ENCODE measurements at places on chromosomes 6 and 20.

- no peak for DNase-seq
Observed at GRCh38 chr6:169503422-169504152, 198.2 kb downstream of the WDR27 start.

- DNase-seq: no peak
Observed at GRCh38 chr20:45042978-45043377, 57.9 kb downstream of the KCNS1 start.

DNA sequence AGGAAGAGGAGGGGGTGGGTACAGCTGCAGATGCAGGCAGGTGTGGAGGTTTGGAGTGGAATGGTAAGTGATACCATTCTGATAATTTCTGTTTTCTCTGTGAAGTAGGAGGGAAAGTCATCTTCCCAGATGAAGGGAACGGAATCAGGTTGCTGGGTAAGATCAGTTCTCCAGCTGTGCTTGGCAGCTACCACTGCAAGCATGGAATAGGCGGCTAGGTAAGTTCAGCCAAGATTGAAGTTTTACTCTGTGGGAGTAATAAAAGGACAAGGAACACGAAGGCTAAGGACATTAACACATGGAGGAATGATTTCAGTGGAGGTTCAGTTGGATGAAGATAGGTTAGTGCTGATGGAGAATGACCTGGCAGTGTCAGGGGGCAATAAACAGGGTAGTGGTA, 128.3 kb downstream of the CARMIL1 start:
- no peak for DNase-seq

- no peak for DNase-seq
Observed at GRCh38 chr6:12327391-12327790, 37.2 kb downstream of the EDN1 start.

GRCh38 chr6:222468-222867, 69.8 kb upstream of the DUSP22 start:
- DNase-seq: no peak

DNA sequence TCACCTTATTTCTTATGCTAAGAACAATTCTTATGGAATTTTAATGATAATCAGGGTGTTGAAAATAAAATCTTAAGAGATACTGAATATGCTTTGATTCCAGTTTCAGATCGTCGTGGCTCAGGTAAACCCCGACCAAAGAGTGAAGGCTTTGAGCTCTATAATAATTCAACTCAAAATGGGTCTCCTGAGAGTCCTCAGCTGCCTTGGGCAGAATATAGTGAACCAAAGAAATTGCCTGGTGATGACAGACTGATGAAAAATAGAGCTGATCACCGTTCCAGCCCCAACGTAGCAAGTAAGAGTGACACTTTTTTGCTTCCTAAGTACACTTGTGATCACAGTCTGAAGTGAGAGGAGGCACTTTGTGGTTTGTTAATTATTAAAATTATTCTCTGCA, 50.9 kb upstream of the KIF25 start:
- no peak for DNase-seq

GRCh38 chr6:27154696-27155095, 92.8 kb upstream of the PRSS16 start:
- no peak for DNase-seq

DNA sequence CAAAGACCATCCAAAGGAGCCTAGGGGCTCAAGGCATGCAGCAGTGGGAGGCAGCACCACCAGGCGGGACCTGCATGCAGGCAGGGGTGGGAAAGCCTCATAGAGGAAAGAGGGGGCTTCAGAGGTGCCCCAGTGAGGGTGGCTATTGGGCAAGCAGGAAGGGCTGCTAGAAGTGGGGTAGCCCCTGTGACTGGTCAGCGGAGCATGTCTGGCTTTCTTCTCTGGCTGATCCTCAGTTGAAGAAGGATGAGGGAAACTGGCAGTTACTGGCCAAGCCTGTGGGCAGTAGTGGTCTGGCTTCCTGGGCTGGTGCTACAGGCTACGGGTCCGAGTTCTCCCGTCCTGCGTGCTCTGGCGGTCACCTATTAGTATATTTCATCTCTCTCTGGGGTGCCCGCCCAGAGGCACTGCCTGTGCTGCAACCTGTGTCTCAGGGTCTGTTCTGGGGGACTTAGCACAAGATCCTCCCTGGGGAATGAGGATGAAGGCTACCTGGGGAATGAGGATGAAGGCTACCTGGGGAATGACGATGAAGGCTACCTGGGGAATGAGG, 35.9 kb upstream of the CST7 start:
- no peak for DNase-seq

GRCh38 chr20:44095831-44096230, 91.2 kb downstream of the JPH2 start:
- DNase-seq: no peak

- no peak for DNase-seq
Observed at GRCh38 chr20:12201289-12201991, 283.7 kb downstream of the BTBD3 start.

DNA sequence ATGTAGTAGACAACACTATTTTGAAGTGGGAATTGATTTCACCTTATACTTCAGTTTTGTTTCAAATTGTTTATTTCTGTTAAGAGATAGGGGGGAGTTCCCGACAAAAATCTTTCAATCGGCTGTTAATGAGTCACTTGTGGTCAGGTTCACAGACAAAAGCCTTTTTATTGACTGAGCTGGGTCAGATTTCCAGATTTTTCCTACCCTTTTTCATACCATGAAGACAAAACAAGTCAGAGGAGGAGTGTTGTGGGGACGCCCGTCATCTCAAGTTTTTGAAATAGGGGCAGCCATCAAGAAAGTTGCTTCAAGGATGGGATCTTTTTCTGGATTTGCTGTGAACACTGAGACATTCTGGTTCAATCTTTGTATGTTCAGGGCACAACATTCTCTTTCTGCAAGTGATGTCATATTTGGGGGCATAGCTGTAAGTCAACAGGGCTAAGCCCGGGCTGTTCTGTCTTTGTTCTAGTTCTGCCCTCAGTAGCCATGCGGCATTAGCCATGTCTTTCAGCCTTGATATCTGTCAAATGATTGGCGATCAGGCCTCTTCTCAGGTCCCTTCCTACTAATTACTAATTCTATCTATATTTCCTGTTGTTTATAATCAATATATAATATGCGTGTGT, 496.0 kb upstream of the MARCKS start:
- no peak for DNase-seq

GRCh38 chr6:27592481-27593199, 119.7 kb upstream of the ZNF184 start:
- DNase-seq: no peak

GRCh38 chr6:165146456-165146855, 162.9 kb downstream of the C6orf118 start:
- no peak for DNase-seq

- DNase-seq: no peak
Observed at GRCh38 chr6:150470960-150471665, 102.3 kb downstream of the IYD start.

DNA sequence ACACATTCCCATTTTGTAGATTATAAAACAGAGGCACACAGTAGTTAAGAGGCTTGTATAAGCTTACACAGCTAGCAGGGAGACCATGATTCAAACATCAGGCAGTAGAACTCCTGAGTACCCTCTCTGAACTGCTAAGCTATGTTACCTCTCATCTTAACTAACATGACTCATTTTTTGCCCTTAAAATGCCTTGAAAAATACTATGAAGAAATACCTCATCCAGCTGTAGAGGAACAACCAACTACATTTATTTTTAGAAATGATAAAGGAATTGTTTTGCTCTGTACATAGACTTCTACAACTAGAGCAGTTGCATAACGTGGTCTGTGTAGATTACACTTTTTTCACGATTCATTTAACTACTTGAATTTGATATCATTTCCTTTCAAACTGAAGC, 102.1 kb downstream of the FLRT3 start:
- DNase-seq: no peak

- DNase-seq: no peak
Observed at GRCh38 chr6:119446115-119446554, 96.6 kb upstream of the MAN1A1 start.

DNA sequence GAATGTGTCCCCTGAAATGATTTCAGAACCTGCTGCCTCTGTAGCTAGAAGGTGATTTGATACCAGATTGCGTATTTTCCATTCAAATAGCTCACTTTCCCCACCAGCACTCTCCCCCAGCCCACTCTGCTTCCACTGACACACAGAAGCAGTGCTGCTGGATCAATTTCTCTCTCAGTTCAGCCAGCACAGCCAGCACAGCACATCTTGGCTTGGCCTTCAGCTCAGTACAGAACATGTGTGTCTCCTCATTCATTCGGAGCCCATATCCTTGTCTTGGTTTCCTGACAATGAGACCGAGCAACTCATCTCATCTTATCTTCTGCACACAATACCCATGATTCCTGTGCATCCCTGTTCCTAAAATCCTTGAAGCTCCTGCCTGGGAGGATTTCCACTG, 33.8 kb upstream of the CD83 start:
- no peak for DNase-seq
